Hepatocyte (in vitro differentiated cells): ENCODE measurements at places on chromosomes 13 and 19.

DNA sequence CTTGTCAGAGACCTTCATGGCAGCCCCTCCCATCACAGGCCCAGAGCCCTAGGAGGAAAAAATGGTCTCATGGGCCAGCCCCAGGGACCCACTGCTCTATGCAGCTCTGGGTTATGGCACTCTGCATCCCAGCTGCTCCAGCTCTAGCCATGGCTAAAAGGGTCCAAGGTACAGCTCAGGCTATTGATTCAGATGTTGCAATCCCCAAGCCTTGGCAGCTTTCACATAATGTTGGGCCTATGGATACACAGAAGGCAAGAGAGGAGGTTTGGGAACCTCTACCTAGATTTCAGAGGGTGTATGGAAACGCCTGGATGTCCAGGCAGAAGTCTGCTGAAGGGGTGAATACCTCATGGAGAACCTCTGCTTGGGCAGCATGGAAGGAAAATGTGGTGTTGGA is 996.0 kb downstream of the PCDH9 start:
- DNase-seq = no peak

- DNase-seq = no peak
Measured at GRCh38 chr13:49897713-49898112, 38.4 kb downstream of the SPRYD7 start.

- DNase-seq = no peak
Measured at GRCh38 chr19:55176076-55176475, 4.0 kb downstream of the SYT5 start.

- DNase-seq = peak; percentile 48
Measured at GRCh38 chr19:3698974-3699740, 1.1 kb downstream of the PIP5K1C start.

- no peak for DNase-seq
Measured at GRCh38 chr13:44300895-44301638, 72.6 kb upstream of the SERP2 start.
